ENCODE measurements at places on chromosomes 16 and 17.

DNA sequence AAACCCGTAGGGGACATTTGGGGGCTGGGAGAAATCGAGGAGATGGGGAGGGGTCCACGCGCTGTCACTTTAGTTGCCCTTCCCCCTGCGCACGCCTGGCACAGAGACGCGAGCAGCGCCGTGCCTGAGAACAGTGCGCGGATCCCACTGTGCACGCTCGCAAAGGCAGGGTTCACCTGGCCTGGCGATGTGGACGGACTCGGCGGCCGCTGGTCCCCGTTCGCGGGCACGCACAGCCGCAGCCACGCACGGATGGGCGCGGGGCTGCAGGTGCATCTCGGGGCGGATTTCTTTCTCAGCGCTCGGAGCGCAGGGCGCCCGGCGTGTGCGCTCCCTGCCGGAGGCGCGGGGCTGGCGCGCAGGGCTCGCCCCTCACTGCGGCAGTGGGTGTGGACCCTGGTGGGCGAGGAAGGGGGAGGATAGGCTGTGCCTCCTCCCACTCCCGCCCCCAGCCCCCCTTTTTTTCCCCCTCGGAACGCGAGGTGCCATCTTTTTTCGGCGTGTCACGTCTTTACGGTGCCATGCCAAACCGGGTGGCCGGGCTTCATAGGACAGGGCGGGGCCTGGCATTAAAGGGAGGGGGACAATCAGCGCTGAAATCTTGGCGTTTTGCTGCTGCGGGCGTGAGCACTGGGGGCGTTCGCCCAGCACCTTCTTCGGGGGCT is 1.1 kb downstream of the MAPT start:
- DNase-seq = no peak

- DNase-seq = no peak
These were observed 68.6 kb upstream of the GNG13 start for GRCh38 chr16:868846-869822.

DNA sequence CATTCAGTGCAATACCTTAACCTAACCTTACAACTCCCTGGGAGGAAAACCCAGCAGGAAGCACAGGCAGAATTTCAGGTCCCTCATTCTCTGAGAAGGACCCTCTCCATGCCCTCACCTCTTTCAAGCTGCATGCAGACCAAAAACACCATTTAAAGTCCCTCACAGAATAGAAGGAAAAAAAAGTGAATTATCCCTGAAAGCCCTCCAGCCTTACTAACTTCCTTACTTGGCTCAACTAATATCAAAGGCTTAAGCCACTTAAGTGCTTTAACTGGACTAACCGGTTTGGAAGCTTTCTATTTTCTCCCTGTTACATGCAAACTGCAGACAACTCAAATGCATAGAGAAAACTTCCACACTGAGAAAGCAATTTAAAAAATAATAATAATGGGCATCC is 60.5 kb downstream of the ADAMTS18 start:
- DNase-seq = no peak

DNA sequence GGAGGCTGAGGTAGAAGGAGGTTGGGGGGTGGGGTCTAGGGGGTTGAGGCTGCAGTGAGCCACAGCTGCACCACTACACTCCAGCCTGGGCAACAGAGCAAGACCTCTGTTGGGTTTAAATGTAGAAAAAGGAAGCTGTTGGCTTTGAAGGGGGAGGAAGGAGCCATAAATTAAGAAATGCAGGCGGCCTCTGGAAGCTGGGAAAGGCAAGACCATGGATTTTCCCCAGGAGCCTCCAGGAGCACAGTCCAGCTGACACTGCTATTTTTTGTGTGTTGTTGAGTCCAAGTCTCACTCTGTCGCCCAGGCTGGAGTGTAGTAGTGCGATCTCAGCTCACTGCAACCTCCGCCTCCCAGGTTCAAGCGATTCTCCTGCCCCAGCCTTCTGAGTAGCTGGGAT is 15.9 kb downstream of the LITAF start:
- DNase-seq = no peak

DNA sequence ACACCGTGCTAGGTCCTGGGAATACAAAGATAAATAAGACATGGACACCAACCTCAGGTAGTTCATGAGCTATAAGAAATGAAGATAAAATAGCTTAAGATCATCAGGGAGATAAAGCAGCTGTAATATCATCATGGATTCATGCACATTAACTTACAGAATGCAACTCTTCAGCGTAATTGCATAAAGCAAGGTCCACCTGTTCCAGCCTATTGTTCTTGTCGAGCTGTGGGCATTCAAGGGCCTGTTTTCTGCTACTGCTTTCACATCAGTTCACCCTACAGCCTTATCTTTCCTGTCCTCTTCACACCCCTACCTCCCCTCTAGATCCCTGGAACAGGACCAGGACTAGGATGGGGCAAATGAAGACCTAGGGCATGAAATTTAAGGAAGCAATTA is 133.9 kb downstream of the SPACA3 start:
- no peak for DNase-seq

- no peak for DNase-seq
These were observed 198.9 kb downstream of the ZFHX3 start for GRCh38 chr16:72848759-72849664.

GRCh38 chr16:61309386-61309785 is 726.9 kb downstream of the CDH8 start:
- DNase-seq = no peak

DNA sequence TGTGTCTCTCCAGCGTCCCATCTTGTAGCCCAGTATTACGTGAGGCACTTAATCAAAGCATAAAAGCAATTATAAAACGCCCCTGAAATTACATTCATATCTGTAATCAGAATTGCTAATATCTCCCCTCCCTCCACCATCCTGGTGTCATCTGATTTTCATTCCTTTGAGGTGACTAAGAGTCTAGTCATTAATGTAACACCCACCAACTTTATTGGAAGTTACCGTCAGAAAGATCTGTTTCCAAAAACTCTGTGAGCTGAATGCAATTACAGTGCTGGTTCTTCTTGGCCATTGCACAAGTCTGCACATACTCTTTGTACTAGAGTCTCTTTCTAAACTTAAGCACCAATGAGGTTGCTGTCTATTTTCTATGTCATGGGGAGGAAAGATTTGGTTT is 12.5 kb upstream of the MAF start:
- DNase-seq = no peak

DNA sequence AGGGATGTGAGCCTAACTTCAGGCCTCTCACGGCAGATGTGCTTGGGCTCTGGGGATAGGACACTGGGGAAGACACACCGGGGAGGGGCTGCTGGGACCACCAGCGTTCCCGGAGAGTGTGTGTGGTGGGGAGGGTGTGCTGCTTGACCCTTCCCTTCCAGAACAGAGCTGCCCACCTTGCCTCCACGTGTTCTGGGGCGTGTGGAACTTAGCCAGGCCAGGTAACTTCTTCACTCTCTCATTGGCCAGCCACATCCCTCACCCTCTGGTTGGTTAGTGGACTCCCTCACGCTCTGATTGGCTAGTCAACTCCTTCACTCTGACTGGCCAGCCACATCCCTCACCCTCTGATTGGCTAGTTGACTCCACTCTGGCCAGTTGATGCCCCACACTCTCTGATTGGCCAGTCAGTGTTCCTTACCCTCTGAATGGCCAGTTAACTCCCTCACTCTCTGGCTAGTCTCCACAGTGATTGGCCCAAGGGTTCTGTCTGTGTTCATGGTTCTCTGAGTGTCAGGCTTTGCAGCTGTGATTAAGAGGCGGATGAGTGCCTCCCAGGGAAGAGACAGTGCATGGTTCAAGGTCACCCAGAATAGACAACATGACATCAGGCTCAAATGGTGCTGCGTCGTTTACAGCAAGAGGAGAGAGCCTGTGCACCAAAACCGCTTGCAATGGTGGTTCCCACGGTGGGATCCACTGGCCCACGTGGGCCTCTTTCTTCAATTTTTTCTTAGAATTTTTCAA is 10.0 kb downstream of the TMEM235 start:
- DNase-seq = no peak
